ENCODE measurements at places on chromosomes 3 and 15. TPM values are rescaled to one million over a fixed set of nuclear protein-coding genes. Genes with fewer than 3 reads are reported as not detected.

The RHO gene
- not detected for total RNA-seq

The C3orf49 gene
- not detected for total RNA-seq

DNA sequence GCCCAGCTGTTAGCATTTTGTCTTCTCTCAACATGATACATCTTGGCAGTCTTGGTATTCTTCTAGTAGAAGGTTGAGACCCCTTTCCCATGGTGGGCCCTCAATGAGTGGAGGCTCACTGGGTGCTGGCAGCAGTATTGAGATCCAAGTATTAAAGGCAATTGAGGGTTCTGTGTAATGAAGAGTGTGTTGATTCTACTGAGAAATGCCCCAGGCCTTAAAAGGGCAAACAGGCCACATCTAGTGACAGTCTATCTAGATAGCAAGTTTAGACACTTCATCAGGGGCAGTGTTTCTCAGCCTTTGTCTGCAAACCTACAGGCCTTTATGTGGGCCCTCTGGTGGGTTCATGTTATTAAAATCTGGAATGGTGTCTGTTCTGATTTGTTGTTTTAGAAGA lies 9.5 kb downstream of the PPP2R3A start:
- DNase-seq: no peak

GRCh38 chr3:102599819-102600576 lies 165.2 kb downstream of the ZPLD1 start:
- no peak for DNase-seq

GRCh38 chr15:65060641-65061397 lies 7.0 kb downstream of the RASL12 start:
- no peak for DNase-seq

All from activated T-cell treated with anti-CD3 and anti-CD28 coated beads, Interleukin-2, amount 50 U/mL, for 4 hours (primary cell).